Activated CD4-positive, alpha-beta T cell treated with anti-CD3 and anti-CD28 coated beads, Interleukin-2, amount 10 ng/mL, durations not matched to agents 24 days and 14 days (primary cell): ENCODE measurements at places on chromosomes 12 and 14.

GRCh38 chr14:78282437-78282836, 112.3 kb downstream of the NRXN3 start:
- no peak for DNase-seq

DNA sequence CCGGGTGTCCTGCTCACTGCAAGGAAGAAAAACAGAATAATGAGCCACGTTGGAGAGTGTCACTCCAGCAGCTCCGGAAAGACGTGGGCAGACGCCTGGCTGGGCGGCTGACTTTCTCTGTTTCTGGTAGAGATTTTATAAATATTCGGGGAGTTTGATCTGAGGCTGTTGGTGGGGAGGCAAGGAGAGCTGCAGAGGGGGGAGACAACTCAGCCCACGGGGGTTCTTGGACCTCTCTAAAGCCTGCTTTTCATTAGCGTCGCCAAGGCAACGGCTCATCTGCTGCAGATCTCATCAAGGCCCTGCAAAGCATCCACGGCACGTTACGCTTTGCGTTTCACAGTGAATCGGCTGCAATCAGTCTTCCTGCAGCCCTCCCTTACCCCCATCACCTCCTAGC, 207.2 kb downstream of the ZFP36L1 start:
- DNase-seq: no peak

DNA sequence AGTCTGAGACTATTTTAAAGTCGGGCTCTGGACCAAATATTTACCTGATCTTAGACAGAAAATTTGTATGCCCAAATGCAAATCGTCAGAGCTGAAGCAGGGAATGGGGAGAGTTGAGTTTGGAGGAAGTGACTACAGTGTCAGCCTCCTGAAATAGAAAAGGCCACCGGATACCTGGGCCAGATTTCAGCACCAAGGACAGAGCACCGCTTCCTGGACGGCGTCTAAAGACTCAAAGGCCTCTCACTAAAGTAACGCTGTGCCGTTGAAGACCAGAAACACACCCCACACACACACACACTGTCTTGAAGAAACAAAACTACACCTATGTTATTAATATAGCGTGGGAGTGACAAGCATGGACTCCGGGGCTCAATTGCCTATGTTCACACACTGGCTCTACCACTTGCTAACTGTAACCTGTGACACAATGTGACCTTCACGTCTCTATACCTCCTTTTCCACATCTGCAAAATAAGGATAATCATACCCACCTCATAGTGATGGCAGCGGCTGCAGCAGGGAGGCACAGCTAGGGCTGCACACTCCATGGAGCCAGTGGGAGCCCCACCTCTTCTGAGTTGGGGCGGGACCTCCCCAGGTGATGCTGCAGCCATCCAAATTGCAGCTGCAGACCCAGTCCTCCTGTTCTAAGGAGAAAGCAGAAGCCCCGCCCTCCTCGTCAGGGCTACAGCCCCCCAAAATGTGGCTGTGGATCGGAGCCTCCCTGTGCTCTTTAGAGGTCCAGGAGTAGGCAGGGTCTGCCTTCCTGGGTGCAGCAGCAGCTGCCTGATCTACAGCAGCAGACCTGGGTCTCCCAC, 35.6 kb downstream of the KRT76 start:
- peak; percentile 91 for DNase-seq

DNA sequence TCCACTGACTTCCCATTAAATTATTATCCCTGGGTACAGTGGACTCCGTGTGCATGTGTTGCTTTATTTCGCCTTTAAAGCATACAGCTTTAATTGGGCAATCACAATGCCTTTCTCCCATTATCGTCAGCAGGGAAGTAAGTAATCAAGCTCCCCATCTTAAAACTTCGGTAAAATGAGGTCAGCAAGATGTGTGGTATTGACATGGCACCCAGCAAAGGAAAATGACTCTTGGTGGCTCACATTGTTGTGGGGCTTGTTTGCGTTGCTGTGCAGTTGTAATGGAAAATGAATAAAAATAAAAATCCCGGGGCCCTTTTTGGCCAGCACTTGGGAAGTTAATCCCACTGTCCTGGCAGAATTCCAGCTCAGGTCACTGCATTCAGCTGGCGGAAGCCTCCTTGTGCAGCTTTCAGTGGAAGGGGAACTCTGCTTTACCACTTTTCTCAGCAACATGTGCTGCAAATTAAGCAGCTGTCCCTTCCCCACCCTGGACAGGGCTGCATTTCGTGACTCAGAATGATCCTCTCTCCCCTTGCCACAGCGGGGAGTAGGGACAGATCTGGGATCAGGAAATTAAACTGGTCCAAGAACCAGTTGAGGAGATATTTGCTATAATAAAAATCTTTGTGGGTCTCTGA, 13.9 kb upstream of the ATP2A2 start:
- DNase-seq: no peak

GRCh38 chr12:89950421-89950820, 241.8 kb upstream of the ATP2B1 start:
- DNase-seq: peak; percentile 56

DNA sequence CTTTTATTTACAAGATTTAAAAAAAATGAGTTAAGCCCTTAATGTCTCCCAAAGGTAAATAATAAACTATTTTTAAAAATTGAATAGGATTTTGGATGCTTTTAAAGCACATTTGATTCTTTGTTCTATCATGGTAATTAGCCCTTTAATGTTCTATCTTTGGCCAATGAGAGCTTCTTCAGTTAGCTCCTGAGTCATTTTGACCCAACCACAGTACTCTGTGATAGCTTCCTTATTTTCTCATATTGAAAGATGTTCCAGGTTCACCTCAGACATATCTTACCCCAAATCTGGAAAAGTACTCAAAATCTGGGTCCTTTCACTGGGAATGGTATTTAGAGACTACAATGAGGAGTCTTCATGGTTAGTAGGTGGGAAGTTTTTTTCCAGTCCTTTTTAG, 98.0 kb downstream of the MYRFL start:
- DNase-seq: no peak

DNA sequence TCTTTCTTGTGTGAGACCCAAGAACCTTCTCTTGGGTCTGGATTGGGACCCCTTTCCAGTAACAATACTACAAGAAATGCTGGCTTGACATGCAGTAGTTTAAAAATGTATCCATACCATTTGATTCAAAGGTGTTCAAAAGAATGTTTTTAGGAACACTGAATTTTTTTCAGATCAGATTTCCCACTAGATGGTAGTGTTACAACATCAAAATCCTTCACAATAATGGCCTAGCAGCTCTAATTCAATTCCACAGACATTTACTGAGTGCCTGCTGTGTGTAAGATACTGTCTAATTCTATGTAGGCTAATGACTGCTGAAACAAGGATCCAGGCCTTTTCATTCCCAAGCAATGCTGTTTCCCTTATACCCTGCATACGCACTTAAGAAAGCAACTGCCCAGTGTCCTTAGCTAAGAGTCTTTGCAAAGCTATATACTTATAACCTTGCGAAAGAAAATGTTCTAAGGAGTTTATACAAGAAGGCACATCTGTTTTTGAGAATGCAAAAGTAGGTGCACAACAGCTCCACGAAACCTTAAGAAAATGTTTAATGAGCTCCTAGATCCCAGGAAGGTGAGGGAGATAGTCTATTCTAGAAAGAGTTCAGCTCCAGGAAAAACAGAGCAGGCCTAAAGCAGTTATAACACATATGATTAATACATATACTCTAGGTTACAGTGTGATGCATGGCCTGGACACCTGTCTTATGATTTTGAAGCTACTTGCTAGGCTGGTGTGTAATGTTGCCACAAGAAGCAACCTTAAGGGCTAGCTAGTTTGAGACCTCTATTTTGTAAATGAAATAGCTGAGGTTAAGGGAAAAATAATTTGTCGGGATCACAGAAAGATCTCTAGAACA, 50.9 kb upstream of the PKP2 start:
- DNase-seq: no peak

GRCh38 chr12:109329686-109330085, 18.0 kb upstream of the MYO1H start:
- no peak for DNase-seq

- DNase-seq: no peak
These were observed 101.3 kb downstream of the TMEM121 start for GRCh38 chr14:105627701-105628100.

GRCh38 chr14:100086361-100086760, 21.1 kb downstream of the EVL start:
- no peak for DNase-seq

GRCh38 chr12:52259657-52260243, 14.7 kb upstream of the KRT86 start:
- DNase-seq: no peak

- DNase-seq: no peak
These were observed 450 bp upstream of the RBM25 start for GRCh38 chr14:73057944-73058223.

- DNase-seq: no peak
These were observed 204.2 kb downstream of the TBX5 start for GRCh38 chr12:114201794-114202193.

DNA sequence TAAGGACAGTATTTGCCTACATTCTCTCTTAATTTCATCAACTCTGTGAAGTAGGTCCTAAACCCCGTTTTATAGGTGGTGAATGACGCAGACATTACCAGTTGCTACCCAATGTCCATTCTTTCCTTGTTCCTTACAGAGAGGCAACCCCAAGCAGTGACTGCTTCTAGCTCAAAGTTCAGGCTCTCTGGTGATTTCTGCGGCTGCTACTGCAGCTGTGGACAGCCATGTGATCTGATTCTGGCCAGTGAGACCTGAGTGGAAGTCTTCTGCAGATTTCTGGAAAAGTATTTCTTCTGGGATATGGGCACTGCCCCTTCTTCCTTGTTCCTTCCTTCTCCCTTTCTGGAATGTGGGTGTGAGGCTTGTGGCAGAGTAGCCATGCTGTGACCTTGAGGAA, 82.9 kb downstream of the ARF6 start:
- DNase-seq: no peak

GRCh38 chr14:76756371-76756750, 4.9 kb upstream of the VASH1 start:
- DNase-seq: no peak

- DNase-seq: no peak
These were observed 56.9 kb upstream of the TSPAN8 start for GRCh38 chr12:71214511-71215285.

DNA sequence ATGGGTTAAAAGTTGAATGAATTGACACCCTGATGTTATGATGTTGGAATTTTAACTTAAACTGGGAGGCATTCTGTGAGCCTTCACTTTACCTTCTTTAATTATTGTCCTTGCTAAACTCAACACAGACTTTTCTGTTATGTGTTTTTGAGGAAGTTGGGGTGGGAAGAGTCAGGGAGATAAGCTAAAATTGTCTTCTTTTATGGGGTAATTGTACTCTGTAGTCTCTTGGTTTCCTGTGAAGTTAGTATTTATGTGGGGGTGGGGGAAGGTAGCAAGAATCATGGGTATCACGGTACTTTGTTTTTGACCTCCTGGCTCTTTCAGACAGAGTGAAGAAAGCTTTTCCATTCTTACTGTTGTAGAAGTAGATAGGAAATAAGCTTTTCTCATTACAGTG, 32.9 kb downstream of the RAB21 start:
- no peak for DNase-seq

GRCh38 chr14:99682809-99683618, 1.1 kb upstream of the CYP46A1 start:
- peak; percentile 95 for DNase-seq

DNA sequence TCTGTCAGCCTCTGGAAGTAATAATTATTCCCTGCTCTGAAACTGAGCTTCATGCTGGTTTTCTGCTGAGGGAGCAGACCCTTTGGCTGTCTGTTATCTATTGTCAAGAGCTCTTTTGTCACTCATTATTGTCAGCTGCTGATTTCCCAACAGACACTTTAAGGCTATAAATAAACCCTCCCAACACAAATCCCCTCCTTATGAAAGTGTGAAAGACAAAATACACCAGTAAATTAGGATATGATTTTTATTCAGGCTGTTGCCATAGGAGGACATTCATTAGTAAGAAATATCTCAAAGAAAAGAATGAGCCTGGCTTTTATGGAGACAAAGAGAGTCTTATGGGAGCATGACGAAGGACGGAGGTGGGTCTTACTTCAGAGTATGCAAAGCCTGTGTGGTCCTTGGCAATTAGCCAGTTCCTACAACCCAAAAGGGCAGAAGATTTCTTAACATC, 180.8 kb downstream of the CRADD start:
- DNase-seq: no peak

DNA sequence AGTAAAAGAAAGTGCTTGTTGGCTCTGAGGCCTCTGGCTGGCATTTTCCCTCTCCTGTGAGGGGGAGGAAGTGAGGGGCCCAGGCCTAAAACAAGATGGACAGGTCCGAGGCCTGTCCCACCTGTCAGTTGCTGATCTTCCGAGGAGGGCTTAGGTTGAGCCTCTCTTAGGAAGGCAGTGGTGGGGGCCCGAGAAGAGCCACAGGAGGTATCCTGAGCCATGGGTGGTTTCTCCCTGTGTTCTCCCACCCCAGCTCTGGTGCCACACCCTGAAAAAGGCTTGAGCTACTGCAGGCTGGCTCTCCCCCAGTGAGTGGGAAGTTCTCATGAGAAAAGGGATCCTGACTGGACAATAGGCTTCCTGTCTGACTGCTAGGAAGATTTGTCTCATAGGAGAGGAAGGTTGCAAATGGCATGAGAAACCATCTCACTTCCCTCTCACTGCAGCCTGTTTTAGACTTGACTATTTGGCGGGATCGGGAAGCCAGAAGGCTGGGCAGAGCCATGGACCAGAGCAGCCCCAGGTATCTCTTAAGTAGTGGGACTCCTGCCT, 72.1 kb upstream of the SRSF5 start:
- DNase-seq: no peak

- no peak for DNase-seq
These were observed 66.5 kb downstream of the TBK1 start for GRCh38 chr12:64518396-64518795.

GRCh38 chr14:23514644-23514957, 37.0 kb downstream of the ZFHX2 start:
- no peak for DNase-seq

DNA sequence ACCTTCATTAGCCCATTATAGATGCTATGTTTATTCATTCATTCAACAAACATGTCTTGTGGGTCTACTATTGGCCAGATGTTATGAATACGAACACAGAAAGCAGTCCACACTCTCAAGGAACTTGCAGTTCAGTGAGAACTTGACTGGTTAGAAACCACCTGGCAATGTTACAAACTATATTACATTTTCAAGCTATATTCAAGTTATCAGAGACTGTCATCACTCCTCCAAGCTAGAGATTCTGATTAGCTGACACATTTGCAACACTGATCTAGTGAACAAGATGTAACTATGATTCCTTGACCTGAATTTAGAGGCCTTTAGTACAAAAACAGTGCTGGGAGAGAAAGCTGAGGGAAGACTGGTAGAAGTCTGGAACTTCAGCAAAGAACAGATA, 170.7 kb upstream of the EEA1 start:
- no peak for DNase-seq

GRCh38 chr12:89351489-89352241, 636 bp downstream of the DUSP6 start:
- DNase-seq: peak; percentile 83
